Nephron progenitor cell (in vitro differentiated cells): ENCODE measurements at places on chromosomes 1 and 21.

DNA sequence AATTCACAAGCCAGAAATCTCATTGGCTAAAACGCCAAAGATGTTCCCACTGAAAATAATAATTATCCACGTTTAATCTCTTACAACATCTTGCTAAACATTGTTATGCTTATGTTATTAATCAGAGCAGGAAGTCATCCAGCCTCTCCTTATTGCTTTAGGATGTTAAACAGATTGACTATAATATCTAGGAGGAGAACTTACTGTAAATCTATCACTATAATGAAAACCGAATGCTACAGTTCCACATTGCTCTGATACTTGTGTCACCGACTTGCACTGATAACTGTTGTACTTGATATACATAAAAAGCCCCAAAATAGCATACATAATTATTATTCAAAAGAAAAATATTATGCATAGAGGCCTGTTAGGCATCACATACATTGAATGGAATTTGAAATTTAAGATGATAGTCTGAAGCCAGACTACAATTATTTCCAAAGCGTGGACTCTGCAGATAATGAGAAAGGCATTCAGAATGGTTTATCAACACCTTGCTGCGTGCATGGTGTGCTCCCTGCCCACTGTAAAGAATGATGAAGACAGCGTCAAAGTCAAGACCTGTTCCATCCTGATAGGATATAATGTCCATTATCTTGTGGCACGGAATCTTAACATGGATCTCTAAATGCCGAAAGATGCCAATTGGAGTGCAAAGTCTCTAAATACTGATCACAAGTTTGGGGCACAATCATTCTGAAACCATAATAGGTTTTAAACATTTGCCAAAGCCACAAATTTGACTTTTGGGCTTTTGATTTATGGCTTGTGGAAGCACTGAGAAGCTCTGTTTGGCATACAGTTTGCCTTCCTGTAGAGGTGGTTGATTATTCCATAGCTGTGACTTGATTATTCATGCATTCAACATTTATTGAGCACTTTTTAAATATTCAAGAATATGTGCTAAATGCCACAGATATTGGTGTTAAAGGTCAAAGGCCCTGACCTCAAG lies 71.3 kb downstream of the CRB1 start:
- no peak for DNase-seq

DNA sequence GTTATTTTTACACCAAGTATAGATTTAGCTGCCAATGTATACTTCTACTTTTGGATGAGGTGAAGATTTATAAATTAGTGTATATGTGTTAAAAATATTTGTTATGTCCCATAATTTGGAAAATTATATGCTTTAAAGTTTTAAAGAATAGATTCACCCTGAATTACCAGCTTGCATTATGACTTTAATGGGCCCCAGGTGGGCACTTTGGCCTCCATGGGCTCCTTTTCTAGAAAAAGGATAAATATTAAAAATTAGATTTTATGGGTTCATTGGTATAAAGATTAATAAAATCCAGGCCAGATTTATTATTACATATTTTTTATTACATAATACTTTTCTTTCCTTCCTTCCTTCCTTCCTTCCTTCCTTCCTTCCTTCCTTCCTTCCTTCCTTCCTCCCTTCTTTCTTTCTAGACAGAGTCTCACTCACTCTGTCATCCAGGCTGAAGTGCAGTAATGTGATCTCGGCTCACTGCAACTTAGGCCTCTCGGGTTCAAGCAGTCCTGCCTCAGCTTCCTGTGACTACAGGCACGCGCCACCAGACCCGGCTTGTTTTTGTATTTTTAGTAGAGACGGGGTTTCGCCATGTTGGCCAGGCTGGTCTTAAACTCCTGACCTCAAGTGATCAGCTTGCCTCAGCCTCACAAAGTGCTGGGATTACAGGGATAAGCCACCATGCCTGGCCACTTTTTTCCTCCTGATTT lies 21.9 kb downstream of the KMO start:
- no peak for DNase-seq

GRCh38 chr1:194503209-194503608 lies 1316.8 kb upstream of the B3GALT2 start:
- no peak for DNase-seq

GRCh38 chr1:186945146-186945545 lies 116.4 kb downstream of the PLA2G4A start:
- DNase-seq, result no peak

GRCh38 chr1:95407886-95408291 lies 173.9 kb downstream of the RWDD3 start:
- DNase-seq, result no peak

DNA sequence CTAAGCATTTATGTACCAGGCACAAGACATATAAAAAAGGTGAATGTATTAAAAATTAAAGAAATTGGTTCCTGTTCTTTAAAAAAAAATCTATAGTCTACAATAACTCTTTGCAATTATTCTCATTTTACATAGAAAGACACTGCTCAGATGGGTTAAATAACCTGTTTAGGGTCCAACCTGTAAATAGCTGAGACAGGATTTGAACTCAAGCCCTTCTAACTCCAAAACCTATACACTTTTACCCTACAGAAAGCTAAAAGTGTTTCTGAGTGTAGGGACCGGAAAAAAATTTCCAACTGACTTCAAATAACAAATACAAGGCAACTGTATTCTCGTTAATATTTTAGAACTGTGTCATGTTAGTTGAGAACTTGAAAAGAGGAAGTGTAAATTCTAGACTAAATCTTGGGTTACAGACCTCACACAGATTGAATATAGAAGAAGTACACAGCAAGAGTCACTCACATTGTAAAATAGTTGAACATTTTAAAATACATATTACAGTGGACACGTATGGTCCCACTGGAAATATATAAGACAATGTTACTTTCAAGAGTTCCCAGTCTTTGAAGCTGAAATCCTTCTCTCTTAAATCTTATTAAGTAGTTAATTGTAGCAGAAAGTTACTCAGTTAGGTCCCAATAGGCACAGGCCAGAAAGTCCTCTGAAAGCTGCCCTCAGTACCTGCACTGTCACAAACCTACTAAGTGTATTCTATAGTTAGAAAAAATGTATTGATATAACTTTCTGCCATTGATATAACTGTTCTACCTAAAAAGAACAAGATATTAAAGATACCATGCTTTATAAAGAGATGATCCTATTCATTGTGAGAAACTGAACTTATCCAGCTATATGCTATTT lies 7.3 kb downstream of the EDEM3 start:
- DNase-seq, result no peak

GRCh38 chr21:44932408-44933181 lies 7.2 kb upstream of the SLX9 start:
- DNase-seq, result peak; percentile 63

DNA sequence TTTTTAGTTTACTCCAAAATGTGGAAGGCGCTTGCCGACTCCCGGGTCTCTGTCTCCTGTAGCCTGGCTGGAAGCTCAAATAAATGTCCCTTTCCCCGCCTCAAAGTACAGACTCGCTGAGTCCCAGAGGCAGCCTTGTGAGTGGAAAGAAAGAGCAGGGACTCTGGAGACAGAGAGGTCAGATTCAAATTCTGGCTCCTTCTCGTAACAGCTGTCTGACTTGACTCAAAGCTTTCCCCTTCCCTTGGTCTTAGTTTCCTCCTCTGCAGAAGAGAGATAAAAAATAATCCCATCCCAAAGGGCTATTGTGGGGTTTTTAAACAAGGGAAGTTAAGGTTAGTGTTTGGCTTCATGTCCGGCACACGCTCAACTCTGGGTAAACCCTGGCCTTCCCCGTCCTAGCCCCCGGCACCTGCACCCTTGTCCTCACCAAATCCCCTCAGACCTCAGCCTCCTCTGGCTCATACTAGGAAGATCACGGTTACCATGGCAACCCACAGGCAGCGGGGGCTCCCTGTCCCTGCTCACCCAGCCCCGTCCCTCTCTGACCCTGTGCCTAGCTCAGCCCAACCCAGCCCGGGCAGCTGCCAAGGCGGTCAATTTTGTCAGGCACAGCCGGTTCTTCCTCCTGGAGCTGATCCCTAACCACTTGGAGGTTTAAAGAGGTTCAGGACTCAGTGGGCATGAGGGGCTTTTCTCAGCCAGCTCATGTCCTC lies 49.2 kb upstream of the IGSF21 start:
- peak; percentile 26 for DNase-seq

GRCh38 chr1:61782771-61783170 lies 40.5 kb downstream of the PATJ start:
- DNase-seq, result no peak

- no peak for DNase-seq
Measured at GRCh38 chr1:208270651-208271141, 26.5 kb upstream of the PLXNA2 start.

DNA sequence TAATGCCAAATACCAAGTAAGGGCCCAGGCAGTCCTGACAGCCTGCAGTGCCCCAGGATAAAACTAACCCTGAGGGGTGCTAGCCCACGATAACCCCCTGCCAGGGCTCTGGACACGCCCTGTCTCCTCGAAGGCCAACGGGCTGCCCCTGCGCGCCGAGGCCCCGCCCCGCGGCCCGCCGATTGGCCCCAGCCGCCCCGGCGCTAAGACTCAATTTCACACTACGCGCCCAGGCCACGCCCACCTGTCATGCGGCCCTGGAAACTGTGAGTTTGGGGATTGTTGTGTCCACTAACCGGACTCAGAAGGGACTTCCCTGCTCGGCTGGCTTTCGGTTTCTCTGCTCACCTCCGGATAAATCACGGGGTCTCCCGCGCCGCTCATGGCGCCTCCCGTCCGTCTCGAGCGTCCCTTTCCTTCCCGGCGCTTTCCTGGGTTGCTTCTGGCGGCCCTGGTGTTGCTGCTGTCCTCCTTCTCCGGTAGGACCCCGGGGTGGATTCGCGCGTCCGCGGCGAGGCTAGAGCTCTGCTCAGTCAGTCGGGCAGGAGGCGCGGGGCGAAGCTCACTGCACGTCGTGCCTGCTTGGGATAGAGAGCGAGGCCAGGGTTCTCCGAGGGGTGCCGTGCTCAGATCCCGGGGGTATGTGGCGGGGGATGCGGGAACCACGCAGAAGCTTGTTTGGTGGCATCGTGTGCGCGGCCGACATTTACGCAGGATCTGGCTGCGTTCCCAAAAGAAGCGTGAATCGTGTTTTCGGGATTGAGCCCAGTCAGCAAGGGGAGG lies at the start of gene CR1L:
Gene CR1L, plus strand, starts transcription at position 282 of the 783 bp plus-strand sequence. Its CDS starts 101 bp downstream, at position 383.
- DNase-seq, result no peak
